NCI-H460 (cell line): ENCODE measurements at places on chromosomes 1 and 21. TPM values are rescaled to one million over a fixed set of nuclear protein-coding genes. Genes with fewer than 3 reads are reported as not detected.

LAMC2 gene
- 2.1 and 3.2 TPM in 2 replicates for total RNA-seq

MMEL1 gene
- total RNA-seq, result 0.25 TPM in 1 of 2 replicates, not detected in the other

AMY1A gene
- total RNA-seq, result not detected in 2 replicates

SPAG17 gene
- not detected in 2 replicates for total RNA-seq

CSRP1 gene
- 729 and 850 TPM in 2 replicates for total RNA-seq

RXRG gene
- not detected in 2 replicates for total RNA-seq

ST6GALNAC3 gene
- total RNA-seq, result 0.67 and 0.87 TPM in 2 replicates

SF3B4 gene
- 20.0 and 29.4 TPM in 2 replicates for total RNA-seq

TBX19 gene
- total RNA-seq, result 0.47 and 0.95 TPM in 2 replicates

VPS72 gene
- 88.7 and 95.2 TPM in 2 replicates for total RNA-seq

GLRX2 gene
- total RNA-seq, result 65.5 and 80.0 TPM in 2 replicates

NMNAT2 gene
- total RNA-seq, result 5.3 and 8.3 TPM in 2 replicates

SETD4 gene
- 12.6 and 13.1 TPM in 2 replicates for total RNA-seq

LCE1D gene
- not detected in 2 replicates for total RNA-seq

RERE gene
- 7.7 and 8.6 TPM in 2 replicates for total RNA-seq

ZNF593 gene
- total RNA-seq, result 39.1 and 50.8 TPM in 2 replicates

CFAP57 gene
- total RNA-seq, result 0.46 and 0.69 TPM in 2 replicates

CELF3 gene
- total RNA-seq, result not detected in 2 replicates

S100A12 gene
- total RNA-seq, result not detected in 2 replicates

PHACTR4 gene
- 10.9 and 13.0 TPM in 2 replicates for total RNA-seq

OR2L2 gene
- total RNA-seq, result not detected in 2 replicates

OR6K2 gene
- total RNA-seq, result not detected in 2 replicates

RBM11 gene
- 1.3 and 1.8 TPM in 2 replicates for total RNA-seq

KRTAP13-1 gene
- total RNA-seq, result not detected in 2 replicates

PDC gene
- not detected in 2 replicates for total RNA-seq

CRABP2 gene
- total RNA-seq, result 1.2 and 1.8 TPM in 2 replicates

PTPN22 gene
- not detected in 2 replicates for total RNA-seq

S100A7A gene
- not detected in 2 replicates for total RNA-seq
